A549 treated with CpdA at 1 μM for 4 hours (cell line): ENCODE measurements at places on chromosomes 11 and 22. TPM values are rescaled to one million over a fixed set of nuclear protein-coding genes. Genes with fewer than 3 reads are reported as not detected.

The MRGPRF gene
- total RNA-seq, result 0.07 to 0.10 TPM (median 0.08 TPM) in 4 of 5 replicates, not detected in the other

The LRP4 gene
- total RNA-seq, result 6.6 to 9.0 TPM (median 8.3 TPM) in 5 replicates

The RNF169 gene
- 4.3 to 7.5 TPM (median 5.1 TPM) in 5 replicates for total RNA-seq

The MEI1 gene
- not detected in 5 replicates for total RNA-seq

The KCNK7 gene
- total RNA-seq, result 0.45 to 1.1 TPM (median 0.59 TPM) in 5 replicates

The OR4C5 gene
- total RNA-seq, result not detected in 5 replicates

The APOA5 gene
- not detected in 5 replicates for total RNA-seq

The MS4A3 gene
- not detected in 5 replicates for total RNA-seq

The TEX12 gene
- total RNA-seq, result not detected in 5 replicates

The MS4A4A gene
- not detected in 5 replicates for total RNA-seq

The XNDC1N gene
- total RNA-seq, result 2.8 to 5.9 TPM (median 3.9 TPM) in 5 replicates

The SLC17A6 gene
- total RNA-seq, result not detected in 5 replicates

The STK33 gene
- 3.9 to 7.6 TPM (median 4.4 TPM) in 5 replicates for total RNA-seq

The CBX7 gene
- 0.79 to 1.5 TPM (median 1.2 TPM) in 5 replicates for total RNA-seq

The MYO7A gene
- total RNA-seq, result 1.1 to 1.8 TPM (median 1.4 TPM) in 5 replicates

The CRYAB gene
- 4.1 to 11.8 TPM (median 5.7 TPM) in 5 replicates for total RNA-seq

The TCF20 gene
- 11.7 to 18.1 TPM (median 13.5 TPM) in 5 replicates for total RNA-seq

The DNAJB13 gene
- 0.23 to 0.45 TPM (median 0.30 TPM) in 4 of 5 replicates, not detected in the other for total RNA-seq

The OR4C3 gene
- total RNA-seq, result not detected in 5 replicates

The IGLL5 gene
- total RNA-seq, result not detected in 5 replicates

The HPX gene
- 0.31 to 0.65 TPM (median 0.55 TPM) in 5 replicates for total RNA-seq

The ZNF214 gene
- 0.59 to 1.1 TPM (median 0.95 TPM) in 5 replicates for total RNA-seq

The NFAM1 gene
- not detected in 5 replicates for total RNA-seq

The RTL10 gene
- 5.8 to 8.6 TPM (median 6.5 TPM) in 5 replicates for total RNA-seq

The CCDC87 gene
- 0.51 to 0.89 TPM (median 0.69 TPM) in 5 replicates for total RNA-seq

The SNX32 gene
- 0.05 to 0.19 TPM (median 0.07 TPM) in 4 of 5 replicates, not detected in the other for total RNA-seq

The EED gene
- 26.9 to 33.2 TPM (median 27.9 TPM) in 5 replicates for total RNA-seq

The SLC22A9 gene
- not detected in 5 replicates for total RNA-seq

The KIAA0930 gene
- total RNA-seq, result 73.5 to 98.0 TPM (median 94.6 TPM) in 5 replicates

The BLID gene
- total RNA-seq, result 0.17 TPM in 1 of 5 replicates, not detected in the others

The IL17REL gene
- total RNA-seq, result not detected in 5 replicates

The CLTCL1 gene
- total RNA-seq, result 3.5 to 5.8 TPM (median 5.4 TPM) in 5 replicates

The KRTAP5-2 gene
- not detected in 5 replicates for total RNA-seq

The LRRC74B gene
- total RNA-seq, result 0.03 TPM in 1 of 5 replicates, not detected in the others

The C11orf71 gene
- total RNA-seq, result 3.1 to 4.1 TPM (median 3.9 TPM) in 5 replicates

The KCNE3 gene
- total RNA-seq, result 0.05 to 0.07 TPM in 2 of 5 replicates, not detected in the others

The SLC25A18 gene
- 0.05 TPM in 1 of 5 replicates, not detected in the others for total RNA-seq

The TNRC6B gene
- 3.6 to 4.7 TPM (median 4.3 TPM) in 5 replicates for total RNA-seq

The PLEKHB1 gene
- 0.41 to 0.86 TPM (median 0.55 TPM) in 5 replicates for total RNA-seq

The MUC6 gene
- total RNA-seq, result under 0.01 to 0.01 TPM in 2 of 5 replicates, not detected in the others

The TREH gene
- not detected in 5 replicates for total RNA-seq

The OR8A1 gene
- total RNA-seq, result not detected in 5 replicates

The GRIA4 gene
- not detected in 5 replicates for total RNA-seq

The OR52B6 gene
- total RNA-seq, result not detected in 5 replicates

The NUDT22 gene
- total RNA-seq, result 28.5 to 44.9 TPM (median 38.1 TPM) in 5 replicates

The TST gene
- 38.2 to 52.2 TPM (median 50.0 TPM) in 5 replicates for total RNA-seq

The SLN gene
- total RNA-seq, result 0.41 to 1.6 TPM (median 0.96 TPM) in 5 replicates

The CAPN1 gene
- total RNA-seq, result 97.3 to 113 TPM (median 101 TPM) in 5 replicates

The CAPN5 gene
- 6.3 to 9.5 TPM (median 7.7 TPM) in 5 replicates for total RNA-seq

The POLD3 gene
- 15.4 to 21.2 TPM (median 17.3 TPM) in 5 replicates for total RNA-seq

The TSGA10IP gene
- not detected in 5 replicates for total RNA-seq

The ADM gene
- total RNA-seq, result 67.4 to 127 TPM (median 82.1 TPM) in 5 replicates

The SYTL2 gene
- 13.9 to 29.9 TPM (median 14.9 TPM) in 5 replicates for total RNA-seq

The POU2F3 gene
- total RNA-seq, result not detected in 5 replicates

The RAB6A gene
- total RNA-seq, result 51.2 to 63.4 TPM (median 60.5 TPM) in 5 replicates

The PLCB3 gene
- total RNA-seq, result 16.6 to 24.0 TPM (median 21.3 TPM) in 5 replicates

The MMP8 gene
- total RNA-seq, result not detected in 5 replicates
